T-cell (primary cell): ENCODE measurements at places on chromosomes 1 and 21.

DNA sequence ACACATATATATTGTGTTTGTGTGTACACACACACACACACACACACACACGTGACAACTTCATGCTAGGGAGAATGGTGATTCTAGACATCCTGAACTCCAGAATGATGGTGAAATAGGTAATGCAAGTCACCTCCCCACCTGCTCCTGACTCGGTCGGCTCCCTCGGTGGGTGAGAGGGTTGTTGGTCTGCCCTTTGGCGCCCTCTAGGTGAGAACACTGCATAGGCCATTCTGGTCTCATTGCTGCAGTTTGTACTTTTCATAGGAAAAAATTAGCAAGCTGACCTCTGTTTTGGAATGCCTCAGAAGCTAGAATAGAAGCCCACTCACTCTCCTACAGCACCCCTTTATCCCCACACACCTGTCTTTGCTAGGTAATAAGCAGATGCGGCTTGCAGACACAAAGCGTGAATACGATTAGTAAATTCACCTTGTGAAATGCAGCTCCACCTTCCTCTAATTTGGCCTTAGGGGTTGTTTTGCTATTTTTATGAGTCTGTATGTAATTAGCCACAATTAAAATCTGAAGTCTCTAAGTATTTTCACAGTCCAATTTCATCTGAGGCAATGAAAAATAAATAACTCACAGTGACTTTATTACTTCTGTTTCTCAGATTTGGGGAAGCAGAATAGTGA lies 130.0 kb upstream of the KCNJ15 start:
- DNase-seq = no peak

GRCh38 chr1:169528215-169529067 lies 42.7 kb upstream of the SLC19A2 start:
- DNase-seq = no peak

DNA sequence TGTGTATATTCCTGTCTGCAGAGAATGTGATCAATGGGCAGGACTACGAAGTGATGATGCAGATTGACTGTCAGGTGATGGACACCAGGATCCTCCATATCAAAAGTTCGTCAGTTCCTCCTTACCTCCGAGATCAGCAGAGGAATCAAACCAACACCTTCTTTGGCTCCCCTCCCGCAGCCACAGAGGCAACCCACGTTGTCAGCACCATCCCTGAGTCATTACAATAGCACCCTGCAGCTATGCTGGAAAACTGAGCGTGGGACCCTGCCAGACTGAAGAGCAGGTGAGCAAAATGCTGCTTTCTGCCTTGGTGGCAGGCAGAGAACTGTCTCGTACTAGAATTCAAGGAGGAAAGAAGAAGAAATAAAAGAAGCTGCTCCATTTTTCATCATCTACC lies 65.2 kb downstream of the OLFML2B start:
- no peak for DNase-seq

- peak; percentile 71 for DNase-seq
Observed at GRCh38 chr21:37073417-37074196, 553 bp downstream of the TTC3 start.

- no peak for DNase-seq
Observed at GRCh38 chr1:42837709-42838108, 8.7 kb upstream of the ZNF691 start.

DNA sequence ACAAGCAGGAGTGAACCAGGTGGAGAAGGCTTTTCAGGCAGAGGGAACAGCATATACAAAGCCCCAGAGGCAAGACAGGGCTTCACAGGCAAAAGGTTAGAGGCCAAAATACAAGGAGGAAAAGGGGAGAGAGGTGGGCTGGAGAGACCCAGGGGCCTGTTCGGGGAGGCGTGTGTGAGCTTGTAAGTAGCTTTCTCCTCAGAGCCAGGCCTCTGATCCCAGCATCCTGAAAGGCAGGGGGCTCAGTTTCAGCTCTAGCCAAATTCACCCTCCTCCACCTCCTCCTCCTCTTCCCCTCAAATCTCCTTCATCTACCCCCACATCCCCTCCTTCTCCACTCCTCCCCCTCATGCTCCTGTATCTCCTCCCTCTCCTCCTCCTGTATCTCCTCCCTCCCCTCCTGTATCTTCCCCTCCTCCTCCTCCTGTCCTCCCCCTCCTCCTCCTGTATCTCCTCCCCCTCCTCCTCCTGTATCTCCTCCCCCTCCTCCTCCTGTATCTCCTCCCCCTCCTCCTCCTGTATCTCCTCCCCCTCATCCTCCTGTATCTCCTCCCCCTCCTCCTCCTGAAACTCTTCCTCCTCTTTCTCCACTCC lies 148.6 kb downstream of the ST6GALNAC5 start:
- DNase-seq = no peak

DNA sequence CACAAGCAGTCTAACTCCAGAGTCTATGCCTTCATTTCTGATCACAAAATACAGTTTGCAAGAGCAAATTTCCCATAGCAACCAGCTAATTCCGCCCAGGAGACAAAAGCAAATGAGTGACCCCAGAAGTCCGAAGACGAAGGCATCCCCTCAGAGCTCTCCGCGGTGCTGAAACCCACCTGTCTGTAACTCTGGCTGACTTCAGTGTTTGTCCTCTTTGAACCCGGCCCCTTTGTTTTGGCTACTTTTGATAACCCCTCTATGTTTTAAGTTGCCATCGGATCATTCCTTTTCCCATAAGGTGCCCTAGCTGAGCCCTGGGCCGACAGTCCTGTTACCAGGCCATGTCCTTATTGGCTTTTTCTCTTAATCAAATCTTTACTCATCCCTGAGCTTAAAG lies 515.8 kb downstream of the PTPRU start:
- no peak for DNase-seq

- DNase-seq = no peak
Observed at GRCh38 chr1:62288662-62289061, 30.6 kb downstream of the KANK4 start.

GRCh38 chr1:243850202-243850451 lies at the start of gene AKT3:
TSS of gene AKT3 (minus strand) at chr1:243850243. CDS start at chr1:243843170, 7,073 bp downstream.
- no peak for DNase-seq

DNA sequence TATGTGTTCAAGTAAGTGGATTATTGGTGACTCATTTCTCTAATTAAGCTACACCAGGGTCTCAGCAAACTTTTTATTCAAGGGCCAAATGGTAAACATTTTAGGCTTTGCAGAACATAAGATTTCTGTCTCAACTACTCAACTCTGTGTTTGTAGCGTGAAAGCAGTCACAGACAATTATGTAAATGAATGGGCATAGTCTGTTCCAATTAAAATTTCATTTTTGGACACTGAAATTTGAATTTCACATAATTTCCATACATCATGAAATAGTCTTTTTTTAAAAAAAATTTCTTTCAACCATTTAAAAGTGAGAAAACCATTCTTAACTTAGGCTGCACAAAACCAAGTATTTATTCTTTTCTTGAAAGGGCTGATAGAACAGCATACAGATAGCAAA lies 50.1 kb downstream of the IL23R start:
- DNase-seq = no peak

DNA sequence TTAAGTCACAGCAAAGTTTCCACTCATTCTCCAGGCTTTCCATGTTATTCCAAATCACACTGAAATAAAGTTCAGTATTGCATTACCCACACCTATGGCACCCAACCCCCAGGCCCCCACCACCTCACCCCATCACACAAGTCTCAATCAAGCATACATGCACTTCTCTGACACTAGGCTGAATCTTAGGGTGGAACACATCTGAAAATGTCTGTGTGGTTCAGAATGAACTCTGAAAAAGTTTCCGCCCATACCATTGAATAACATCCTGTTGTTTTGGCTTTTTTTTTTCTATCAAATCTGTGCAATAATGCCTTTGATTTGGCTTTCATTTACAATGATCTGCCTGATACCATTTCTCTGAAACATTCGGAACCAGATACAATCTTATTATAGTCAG lies 25.8 kb upstream of the LRRC8C start:
- DNase-seq = peak; percentile 36

GRCh38 chr1:24186993-24187790 lies at the start of gene IFNLR1:
TSS of gene IFNLR1 (minus strand) at chr1:24187289. CDS start at chr1:24187248, 41 bp downstream.
- peak; percentile 29 for DNase-seq

DNA sequence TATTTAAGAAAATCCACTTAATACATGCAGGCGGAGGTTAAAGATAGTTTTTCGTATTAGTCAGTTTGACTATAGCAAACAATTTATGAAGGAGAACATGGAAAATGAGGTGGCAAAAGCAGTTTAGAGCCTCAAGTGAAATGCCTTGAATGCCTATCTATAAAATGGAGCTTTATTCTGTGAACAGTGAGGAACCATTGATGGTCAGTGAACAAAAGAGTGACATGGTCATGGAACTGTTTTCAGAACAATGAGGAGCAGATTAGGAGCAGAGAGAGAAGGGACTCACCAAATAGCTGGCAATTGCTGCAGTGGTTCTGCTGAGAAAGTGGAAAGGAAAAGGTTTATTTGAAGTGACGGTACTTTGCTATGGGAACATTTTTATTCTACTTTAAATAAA lies 299.8 kb downstream of the DUSP10 start:
- DNase-seq = no peak

GRCh38 chr1:93641527-93641926 lies 40.1 kb downstream of the BCAR3 start:
- no peak for DNase-seq

DNA sequence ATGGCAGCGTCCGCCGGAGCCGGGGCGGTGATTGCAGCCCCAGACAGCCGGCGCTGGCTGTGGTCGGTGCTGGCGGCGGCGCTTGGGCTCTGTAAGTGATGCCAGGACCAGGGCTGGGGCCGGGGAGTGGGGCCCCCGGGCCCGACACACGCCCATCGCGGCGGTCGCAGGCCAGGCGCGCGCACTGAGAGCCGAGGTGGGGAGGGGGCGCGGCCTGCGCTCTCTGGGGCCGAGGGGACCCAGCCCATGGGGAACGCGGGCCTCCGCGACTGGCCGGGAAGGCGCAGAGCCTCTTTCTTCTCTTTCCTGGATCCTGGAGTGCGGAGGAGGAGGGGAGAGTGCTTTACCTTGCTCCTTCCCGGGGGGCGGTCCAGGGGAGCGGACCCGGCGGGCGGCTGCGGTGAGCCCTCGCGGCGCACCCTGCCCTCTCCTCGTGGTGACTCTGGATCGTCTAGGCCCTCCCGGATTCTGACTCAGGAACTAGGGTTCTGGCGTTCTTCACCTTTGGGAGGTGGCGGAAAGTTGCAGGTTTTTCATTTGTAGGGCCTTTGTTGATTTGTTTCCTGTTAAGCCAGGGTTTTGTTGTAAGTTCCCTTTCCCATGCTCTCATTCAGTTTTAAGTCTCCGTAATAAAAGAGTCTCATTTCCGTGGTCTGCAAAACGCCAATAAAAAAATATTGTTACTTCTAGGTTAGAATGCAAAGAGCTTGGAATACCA lies 529 bp downstream of the MPZL1 start:
- no peak for DNase-seq

- DNase-seq = no peak
Observed at GRCh38 chr1:184656221-184656620, 98.4 kb downstream of the EDEM3 start.

- no peak for DNase-seq
Observed at GRCh38 chr1:208247696-208248095, 3.5 kb upstream of the PLXNA2 start.

DNA sequence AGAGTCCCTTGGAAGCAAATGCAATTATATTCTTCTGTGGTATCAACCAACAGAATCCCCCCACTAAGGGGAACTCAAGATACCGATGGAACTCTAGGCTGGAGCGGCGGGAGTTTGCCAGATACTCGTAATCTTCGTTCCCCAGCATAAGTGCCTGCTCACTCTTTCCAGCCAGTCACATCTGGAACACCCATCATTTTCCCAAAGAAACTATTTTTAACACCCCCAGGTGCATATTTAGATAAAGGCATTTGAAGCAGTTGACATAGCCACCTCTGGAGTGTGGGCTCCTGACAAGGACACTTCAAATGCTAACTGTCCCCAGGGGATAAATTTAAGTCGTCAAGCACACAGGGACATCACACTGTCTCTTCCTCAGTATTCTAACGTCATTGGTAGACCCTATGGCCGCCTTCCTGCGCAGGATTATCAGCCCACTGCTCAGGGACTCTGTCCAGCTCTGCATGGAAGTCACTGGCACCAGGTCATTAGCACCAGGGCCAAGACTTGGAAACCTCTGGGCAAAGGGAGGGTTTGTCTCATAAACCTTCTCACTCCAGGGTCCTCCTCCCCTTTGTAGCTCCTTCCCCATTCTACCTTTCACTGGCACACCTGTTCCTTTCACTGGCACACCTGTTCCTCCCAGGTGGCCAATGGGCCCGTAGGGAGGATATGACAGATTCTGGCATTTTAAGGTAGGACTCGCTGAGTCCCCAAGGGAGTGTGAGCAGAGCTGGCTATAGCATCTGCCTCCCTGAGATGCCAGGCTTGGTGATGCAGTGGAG lies 48.8 kb downstream of the H3-3A start:
- no peak for DNase-seq

- DNase-seq = no peak
Observed at GRCh38 chr1:221612047-221612777, 129.7 kb downstream of the DUSP10 start.

GRCh38 chr1:200410566-200410878 lies 686 bp upstream of the ZNF281 start:
- DNase-seq = no peak

GRCh38 chr1:248924696-248925532 lies 18.9 kb downstream of the PGBD2 start:
- DNase-seq = peak; percentile 45

DNA sequence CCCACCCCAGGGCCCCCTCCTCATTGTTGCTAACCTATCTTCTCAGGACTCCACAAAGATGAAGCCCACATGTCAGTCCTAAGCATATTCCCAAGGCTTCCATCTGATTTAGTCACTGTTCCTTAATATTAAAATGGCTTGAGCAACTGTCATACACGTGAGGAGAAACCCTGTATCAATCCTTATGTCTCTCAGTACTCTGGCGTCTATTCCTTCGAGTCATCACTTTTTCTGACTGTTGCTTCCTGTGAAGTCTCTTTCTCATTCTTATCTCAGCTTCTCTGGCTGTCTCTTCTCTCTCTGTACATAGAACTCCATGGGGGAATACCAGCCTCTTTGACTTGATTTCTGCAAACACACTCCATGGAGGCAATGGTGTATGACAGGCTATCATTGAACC lies 98.4 kb downstream of the C4BPA start:
- DNase-seq = no peak

- no peak for DNase-seq
Observed at GRCh38 chr1:244395965-244396364, 55.7 kb downstream of the ADSS2 start.

GRCh38 chr1:32870615-32871363 lies at the start of gene FNDC5:
TSS of gene FNDC5 (minus strand) at chr1:32870912.
- DNase-seq = no peak

- DNase-seq = no peak
Observed at GRCh38 chr1:15504436-15504835, 19.6 kb downstream of the CASP9 start.

GRCh38 chr1:51675177-51675780 lies 58.4 kb downstream of the OSBPL9 start:
- DNase-seq = no peak

GRCh38 chr1:203325418-203326091 lies 20.2 kb downstream of the BTG2 start:
- no peak for DNase-seq

- DNase-seq = no peak
Observed at GRCh38 chr21:41228006-41228370, 60.0 kb downstream of the BACE2 start.

- no peak for DNase-seq
Observed at GRCh38 chr1:22527555-22528296, 35.6 kb upstream of the EPHA8 start.
